ENCODE measurements at places on chromosomes 4 and X. TPM values are rescaled to one million over a fixed set of nuclear protein-coding genes. Genes with fewer than 3 reads are reported as not detected.

DNA sequence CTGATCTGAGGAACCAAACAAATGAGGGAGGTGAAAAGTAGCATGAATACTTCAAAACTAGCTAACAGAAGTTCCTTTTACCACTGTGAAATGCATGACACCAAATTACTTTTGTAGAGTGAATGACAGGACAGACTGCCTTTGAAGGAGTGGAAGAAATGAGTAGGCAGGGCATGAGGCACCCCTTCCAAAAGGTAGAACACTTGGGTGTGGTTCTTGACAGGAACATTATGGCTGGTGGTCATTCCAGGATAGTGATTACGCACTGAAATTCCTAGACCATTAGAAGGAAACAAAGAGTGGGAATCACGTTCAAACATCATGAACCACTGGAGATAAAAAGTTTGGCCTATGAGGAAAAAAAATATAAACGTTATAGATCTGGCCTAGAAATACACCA is 4.9 kb downstream of the HUWE1 start:
- DNase-seq: no peak

DNA sequence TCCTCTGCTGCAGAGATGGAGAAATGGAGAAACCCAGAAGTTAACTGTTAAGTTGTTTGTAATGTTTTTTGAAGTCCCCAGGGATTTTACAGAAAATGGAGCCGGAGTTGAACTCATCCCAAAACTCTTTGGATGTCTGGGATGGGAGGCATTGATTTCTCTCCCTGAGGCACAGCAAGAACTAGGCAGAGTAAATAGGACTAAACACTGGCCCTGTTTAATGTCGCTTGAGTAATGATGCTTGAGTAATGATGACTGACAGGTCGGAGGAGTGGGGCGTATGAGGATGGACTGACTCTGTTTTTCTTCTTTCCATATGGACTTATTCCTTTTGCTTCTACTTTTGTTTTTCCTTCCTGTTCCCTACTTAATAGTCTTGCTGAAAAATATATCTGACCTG is 69.9 kb downstream of the ARHGAP10 start:
- DNase-seq: no peak

VCX gene
- not detected for total RNA-seq

DNA sequence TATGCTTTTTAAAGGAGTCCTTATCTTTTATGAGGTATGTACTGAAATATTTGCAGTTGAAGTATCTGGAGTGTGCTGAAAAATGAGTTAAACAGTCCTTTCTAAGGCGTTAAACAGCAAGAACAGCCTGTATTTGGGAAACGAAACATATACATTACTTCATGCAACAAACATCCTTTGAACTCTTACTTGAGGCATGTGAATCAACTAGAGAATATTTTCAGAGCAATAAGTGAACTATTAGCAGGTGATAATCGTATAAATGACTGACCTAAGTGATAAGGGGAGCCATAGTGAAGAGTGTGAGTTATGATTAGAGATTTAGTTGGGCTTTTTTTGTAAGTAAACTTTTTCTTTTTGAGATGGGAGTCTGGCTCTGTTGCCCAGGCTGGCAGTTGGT is 45.9 kb upstream of the RHOH start:
- no peak for DNase-seq

WNK3 gene
- not detected for total RNA-seq

IGFBP7 gene
- not detected for total RNA-seq

DNA sequence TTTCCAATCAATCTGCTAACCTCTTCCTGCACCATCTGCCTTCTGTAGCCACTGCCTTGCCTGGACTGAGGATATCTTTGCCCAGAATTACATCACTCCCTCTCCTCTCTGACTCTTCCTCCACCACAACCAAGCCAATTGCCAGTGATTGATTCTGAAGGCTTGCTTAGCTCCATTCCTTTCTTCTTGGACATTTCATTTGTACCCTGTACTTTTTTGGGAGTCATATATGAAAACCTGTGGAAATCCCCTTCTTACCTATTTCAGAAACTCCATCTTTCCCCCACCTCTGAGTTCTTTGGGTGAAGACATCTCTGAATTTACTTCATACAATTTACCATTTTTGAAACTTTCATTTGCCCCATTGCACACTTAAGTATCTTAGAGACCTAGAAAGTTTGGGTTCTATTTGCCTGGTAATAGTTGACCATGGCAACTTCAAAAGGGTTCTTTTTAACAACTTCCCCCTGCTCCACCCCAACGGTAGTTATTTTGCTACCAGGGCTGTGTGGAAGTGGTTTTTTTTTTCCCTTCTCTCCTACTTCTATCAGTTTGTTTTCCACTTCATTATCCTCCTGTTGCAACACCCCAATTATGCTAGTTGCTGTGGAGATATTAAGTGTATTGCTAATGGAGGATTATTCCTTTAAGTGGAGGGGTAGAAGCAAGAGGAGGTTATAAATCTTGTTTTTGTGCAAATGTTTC is 14.3 kb downstream of the SGMS2 start:
- peak; percentile 46 for DNase-seq
